ENCODE measurements at places on chromosomes 1 and 21. TPM values are rescaled to one million over a fixed set of nuclear protein-coding genes. Genes with fewer than 3 reads are reported as not detected.

GRCh38 chr1:109644670-109645069 is 11.2 kb upstream of the GSTM4 start:
- H3K4me1 ChIP-seq, result peaks cover 11% of the 10 kb centered on the region
- H3K27me3 ChIP-seq, result no peaks in the 10 kb centered on the region
- peak overlapping the region; percentile 19 for H3K27ac ChIP-seq
- DNase-seq, result peak; percentile 81
- no peaks in the 10 kb centered on the region for H3K36me3 ChIP-seq
- H3K4me3 ChIP-seq, result no peak overlapping the region

DNA sequence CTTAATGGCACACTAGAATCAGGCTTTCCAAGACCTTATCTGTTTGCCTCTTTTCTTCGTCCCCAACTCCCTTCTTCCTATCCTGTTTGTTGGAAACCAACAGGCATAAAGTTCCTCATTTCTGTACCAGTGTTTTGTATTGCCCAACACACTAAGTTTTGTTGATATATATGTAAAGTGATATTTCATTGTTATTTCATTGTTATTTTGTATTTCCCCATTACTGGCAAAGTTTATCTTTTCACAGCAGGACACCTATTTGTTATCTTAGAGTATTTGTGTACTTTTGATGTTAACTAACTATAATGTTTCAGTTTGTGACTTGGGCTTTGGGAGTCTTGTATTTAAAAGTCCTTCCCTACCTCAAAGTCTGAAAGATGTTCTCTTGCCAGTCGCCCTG is 27.1 kb downstream of the FAM20B start:
- H3K27me3 ChIP-seq, result no peaks in the 10 kb centered on the region
- H3K36me3 ChIP-seq, result no peaks in the 10 kb centered on the region
- no peak for DNase-seq
- H3K4me3 ChIP-seq, result no peak overlapping the region
- H3K27ac ChIP-seq, result no peak overlapping the region
- no peaks in the 10 kb centered on the region for H3K4me1 ChIP-seq

- H3K4me1 ChIP-seq, result peaks cover 13% of the 10 kb centered on the region
- DNase-seq, result no peak
- H3K27me3 ChIP-seq, result peaks cover 19% of the 10 kb centered on the region
- H3K27ac ChIP-seq, result no peak overlapping the region
Observed at GRCh38 chr1:40312238-40313205, 4.6 kb downstream of the COL9A2 start.

DNA sequence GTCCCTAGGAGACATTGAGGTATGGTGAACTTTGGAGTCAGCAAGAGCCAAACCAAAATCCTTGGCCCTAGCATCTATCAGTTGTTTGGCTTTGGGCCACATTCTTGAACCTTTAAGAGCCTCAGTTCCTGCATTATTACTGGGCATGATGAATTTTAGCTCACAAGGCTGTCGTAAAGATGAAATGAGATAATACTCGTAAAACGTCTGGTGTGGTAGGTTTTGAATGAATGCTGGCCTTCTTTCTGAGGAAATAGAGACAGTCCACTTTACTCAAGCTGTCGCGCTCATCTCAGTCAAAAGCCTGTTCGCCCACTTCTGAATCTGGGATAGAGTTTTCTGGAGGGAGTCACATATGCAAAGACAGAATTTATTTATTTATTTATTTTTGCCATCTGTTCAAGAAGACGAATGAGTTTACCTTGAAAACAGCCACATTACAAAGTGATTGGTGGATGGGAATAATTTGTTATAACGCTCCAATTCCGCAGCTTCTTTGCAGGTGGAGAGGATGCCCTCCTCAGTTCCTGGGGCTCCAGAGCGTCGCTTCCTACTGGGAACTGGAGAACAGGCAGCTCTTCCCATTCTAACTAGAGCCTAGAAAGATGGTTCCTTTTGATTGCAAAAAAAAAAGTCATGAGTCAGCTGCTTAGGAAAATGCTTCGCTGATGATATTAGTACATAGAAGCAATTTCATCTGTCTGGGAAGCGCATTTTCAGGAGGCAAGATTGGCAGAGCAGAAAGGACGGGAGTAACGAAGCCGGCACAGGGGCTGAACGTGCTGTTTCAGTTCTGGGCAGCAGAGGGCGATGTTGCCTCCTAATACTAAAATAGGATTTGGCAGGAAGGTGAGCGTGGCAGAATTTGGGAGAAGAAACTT is 49.9 kb upstream of the CYP2J2 start:
- peaks cover 15% of the 10 kb centered on the region for H3K27me3 ChIP-seq
- no peak overlapping the region for H3K27ac ChIP-seq
- H3K4me3 ChIP-seq, result no peak overlapping the region
- H3K36me3 ChIP-seq, result no peaks in the 10 kb centered on the region

DNA sequence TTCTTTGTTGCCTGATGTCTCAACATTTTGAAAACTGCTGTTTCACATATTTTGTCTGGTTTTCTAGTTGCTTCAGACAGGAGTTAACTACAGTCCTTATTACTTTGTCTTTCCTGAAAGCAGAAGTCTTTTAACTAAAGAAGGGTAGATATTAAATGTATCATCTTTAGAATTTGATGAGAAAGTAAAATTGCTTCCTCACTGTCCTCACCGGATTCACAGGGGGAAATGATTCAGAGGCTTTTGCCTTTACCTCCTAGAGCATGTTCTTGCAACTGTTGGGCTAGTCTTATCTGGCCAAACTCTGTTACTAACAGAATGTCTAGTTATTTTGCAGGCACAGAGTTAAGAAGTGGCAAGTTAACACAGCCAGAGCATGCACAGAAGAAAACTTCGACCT is 107.2 kb upstream of the VAV3 start:
- H3K4me3 ChIP-seq, result no peak overlapping the region
- no peaks in the 10 kb centered on the region for H3K4me1 ChIP-seq
- H3K27me3 ChIP-seq, result no peaks in the 10 kb centered on the region
- no peaks in the 10 kb centered on the region for H3K36me3 ChIP-seq

DNA sequence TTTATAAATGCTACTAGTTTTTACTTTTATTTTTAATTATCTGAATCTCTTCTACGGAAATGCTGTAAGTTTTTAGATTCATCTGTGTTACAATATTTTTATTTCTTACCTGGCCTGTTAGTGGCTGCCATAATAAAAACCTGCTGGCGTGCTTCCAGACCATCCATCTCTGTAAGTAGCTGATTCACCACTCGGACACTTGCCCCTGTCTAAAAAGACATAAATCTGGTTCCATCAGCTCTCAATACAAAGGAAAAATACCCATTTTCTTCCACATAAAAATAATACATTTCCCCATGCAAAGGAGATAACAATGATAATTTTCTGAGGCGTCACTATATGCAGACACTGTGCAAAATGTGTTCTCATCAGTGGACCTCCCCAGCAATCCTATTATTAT is 62.0 kb downstream of the NVL start:
- no peak for DNase-seq
- H3K27ac ChIP-seq, result no peak overlapping the region
- no peaks in the 10 kb centered on the region for H3K27me3 ChIP-seq
- H3K4me1 ChIP-seq, result no peaks in the 10 kb centered on the region
- H3K4me3 ChIP-seq, result no peak overlapping the region
- H3K36me3 ChIP-seq, result peaks cover 16% of the 10 kb centered on the region

Gene FCRL3
- total RNA-seq, result not detected

Gene PLA2G2A
- total RNA-seq, result not detected

Gene SDC3
- total RNA-seq, result 13.1 TPM

Gene WNT3A
- not detected for total RNA-seq
